Natural killer cell treated with Interleukin-12 subunit alpha and Interleukin-12 subunit beta and Interleukin-15 and Interleukin-18, amount 100 ng/mL, for 72 hours (primary cell): ENCODE measurements at places on chromosomes 3 and 15. TPM values are rescaled to one million over a fixed set of nuclear protein-coding genes. Genes with fewer than 3 reads are reported as not detected.

ZNF502 gene
- total RNA-seq: 3.8 TPM

ACKR4 gene
- total RNA-seq: not detected

AGTR1 gene
- total RNA-seq: not detected

SGO1 gene
- total RNA-seq: 11.0 TPM

GPR15 gene
- 13.2 TPM for total RNA-seq
